ENCODE measurements at places on chromosomes 1 and 21.

GRCh38 chr1:38858833-38859560 lies 575 bp downstream of the RRAGC start:
- DNase-seq = peak; percentile 4

DNA sequence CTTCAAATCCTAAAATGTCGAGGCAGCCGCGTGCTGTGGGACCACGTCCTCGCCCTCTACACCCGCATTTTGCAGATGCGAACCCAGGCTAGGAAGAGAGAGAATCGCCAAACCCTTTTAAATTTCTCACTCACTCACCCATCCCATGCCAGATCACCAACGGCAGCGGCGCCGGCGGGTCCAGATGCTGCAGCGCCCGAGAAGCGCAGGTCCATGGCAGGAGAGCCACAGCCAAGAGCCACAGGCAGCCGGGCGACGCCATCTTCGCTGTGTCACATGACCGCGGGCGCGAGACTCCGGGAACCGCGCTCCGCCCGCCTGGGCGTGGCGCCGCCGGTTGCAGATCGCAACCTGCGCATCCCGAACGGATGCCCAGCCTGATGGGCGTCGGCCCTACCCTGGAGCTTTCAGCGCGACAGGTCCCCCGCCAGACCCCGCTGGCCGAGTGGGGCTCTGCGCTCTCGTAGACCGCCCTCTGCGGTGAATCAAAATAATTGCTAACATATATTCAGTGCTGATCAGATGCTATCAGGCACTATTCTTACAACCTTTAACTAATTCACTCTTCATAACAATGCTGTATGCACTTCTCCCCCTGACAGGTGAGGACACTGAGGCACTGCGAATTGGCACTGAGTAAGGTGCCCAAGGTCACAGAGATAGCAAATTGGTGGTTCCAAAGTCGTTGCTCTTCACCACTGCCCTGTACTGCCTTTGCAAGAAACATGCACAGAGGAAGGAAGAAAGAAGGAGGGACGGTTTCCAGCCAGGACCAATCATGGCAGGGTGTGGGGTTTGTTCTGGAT lies at the start of gene PPT1:
Gene PPT1, minus strand, starts transcription at position 276 of the 806 bp plus-strand sequence. Its CDS starts 14 bp downstream, at position 262.
- peak; percentile 64 for DNase-seq

DNA sequence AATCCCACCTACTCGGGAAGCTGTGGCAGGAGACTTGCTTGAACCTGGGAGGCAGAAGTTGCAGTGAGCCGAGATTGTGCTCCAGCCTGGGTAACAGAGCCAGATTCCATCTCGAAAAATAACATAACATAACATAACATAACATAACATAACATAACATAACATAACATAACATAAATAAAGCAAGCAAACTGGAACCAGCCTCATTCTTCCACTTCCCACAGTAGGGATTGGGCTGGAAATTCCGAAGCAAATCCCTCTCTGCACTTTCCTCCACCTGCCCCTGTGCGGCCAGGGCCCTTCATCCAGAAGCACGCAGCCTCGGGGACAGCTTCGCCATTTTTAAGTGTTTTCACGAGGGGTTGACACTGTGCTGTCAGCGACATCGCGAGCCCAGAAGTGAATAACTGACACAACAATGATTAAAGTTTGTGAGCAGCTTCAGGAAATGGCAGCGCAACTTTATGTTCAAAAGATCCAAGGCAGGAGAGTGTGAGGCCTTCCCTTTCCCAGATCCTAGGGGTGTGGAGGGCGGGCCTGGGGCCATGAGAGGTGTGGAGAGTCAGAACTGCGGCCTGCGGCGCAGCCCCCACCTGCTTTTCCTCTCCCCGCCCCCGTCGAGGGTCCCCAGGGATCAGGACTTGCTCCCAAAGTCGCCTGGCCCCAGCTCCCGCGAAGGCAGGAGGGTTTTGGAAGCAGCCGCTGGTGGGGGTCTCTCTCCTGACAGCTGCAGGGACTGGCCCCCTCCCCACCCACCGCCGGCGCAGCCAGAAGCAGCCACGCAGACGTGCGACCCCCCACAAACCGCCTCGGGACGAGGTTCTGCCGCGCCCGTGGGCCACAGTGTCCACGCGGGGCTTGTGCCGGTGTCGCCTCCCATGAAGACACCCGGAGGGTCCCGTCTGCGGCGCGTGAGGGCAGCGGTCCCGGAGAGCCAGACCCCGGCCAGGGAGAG lies 651 bp upstream of the GABRD start:
- DNase-seq = no peak

DNA sequence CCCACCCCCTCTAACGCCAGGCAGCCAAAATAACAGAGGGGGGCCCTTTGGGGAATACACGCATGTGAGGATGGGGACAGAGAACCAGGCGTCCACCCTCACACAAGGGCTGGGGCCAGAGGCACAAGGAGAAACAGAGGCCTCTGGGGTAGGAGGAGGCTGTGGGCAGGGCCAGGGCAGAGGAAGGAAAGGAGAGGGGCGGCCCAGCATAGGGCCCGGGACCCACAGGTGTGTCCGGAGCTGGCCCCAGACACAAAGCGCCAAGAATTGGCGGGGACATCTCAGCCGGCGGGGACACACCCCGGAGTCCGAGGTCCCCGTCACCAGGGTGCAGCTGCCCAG lies 6.7 kb downstream of the PLEKHG5 start:
- no peak for DNase-seq

DNA sequence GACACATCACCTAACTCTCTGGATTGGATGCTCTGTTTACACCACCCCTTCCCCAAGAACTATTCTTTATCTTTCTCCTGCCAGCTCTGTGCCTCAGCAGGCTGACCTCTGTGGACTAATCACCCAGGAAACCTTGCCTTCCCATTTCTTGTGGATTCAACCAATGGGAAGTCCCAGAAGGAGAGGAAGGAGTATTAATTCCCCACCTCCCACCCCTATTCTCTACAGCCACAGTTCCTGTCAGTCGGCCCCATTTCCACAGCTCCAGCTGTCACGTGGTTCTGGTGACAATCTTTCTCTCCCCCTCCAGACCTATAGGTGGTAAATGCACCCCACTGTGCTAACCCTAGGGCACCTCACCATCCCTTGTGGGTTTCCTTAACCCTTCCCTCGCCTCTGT lies 46.8 kb upstream of the SSBP3 start:
- no peak for DNase-seq

- DNase-seq = no peak
Observed at GRCh38 chr1:70429219-70429618, 18.2 kb downstream of the CTH start.

DNA sequence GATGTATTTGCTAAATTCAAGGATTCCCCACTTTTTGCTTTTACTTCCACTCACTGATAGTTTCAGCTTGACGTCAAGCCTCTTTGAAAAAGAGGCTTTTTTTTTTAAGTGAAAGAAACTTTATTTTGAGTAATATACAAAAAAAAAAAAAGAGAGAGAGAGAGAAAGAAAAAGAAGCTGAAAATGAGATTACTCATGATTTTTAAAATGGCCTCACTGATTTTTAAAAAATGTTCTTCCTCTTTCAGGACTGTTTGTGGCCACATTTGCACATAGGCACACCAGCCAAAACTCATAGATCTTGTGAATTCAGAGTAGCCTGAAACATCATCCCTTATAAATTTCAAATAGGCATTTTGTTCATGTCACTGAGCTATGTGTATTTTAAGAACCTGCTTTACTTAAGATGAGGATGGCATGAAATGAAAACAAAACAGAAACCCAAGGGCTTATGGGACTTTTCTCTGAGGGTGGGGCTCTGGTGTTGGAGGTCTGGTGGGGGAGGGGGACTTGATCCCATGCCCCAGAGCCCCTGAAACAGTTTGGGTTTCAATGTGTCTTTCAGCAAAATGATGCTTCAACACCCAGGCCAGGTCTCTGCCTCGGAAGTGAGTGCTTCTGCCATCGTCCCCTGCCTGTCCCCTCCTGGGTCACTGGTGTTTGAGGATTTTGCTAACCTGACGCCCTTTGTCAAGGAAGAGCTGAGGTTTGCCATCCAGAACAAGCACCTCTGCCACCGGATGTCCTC lies 6.1 kb downstream of the ATF3 start:
- DNase-seq = no peak

DNA sequence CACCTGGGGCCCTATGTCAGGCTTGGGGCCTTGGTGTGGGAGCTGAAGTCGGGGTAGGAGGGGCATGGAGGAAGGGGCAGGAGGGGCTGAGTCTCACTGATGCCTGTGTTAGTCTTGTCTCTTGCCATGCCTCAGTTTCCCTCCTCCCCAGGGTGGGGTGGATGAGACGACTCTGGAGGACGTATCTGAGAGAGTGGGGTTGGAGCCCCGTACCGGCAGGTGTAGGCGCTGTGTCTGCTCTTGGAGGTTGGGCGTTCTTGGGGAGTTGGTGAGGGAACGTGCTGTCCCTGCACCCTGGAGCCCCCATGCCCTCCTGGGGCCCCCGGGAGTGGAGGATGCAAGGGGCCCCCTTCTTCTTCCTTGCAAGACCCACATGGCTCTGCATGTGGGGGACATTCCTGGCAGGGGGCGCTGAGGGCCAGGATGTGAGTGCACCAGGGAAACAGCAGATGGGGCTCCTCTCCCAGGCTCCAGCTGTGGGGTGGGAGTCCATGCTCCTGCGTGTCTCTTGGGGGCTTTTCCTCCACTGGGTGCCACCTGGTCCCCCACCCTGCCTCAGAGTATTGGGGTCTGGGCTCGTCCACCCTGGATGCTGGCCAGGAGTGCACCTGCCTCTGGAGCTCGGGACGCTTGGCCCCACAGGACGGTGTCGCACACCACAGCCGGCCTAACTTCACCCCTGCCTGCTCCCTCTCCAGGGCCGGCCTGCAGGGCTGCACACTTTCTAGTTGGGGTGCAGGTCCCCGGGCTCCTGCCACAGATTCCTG lies 1.4 kb upstream of the TNFRSF14 start:
- peak; percentile 61 for DNase-seq

DNA sequence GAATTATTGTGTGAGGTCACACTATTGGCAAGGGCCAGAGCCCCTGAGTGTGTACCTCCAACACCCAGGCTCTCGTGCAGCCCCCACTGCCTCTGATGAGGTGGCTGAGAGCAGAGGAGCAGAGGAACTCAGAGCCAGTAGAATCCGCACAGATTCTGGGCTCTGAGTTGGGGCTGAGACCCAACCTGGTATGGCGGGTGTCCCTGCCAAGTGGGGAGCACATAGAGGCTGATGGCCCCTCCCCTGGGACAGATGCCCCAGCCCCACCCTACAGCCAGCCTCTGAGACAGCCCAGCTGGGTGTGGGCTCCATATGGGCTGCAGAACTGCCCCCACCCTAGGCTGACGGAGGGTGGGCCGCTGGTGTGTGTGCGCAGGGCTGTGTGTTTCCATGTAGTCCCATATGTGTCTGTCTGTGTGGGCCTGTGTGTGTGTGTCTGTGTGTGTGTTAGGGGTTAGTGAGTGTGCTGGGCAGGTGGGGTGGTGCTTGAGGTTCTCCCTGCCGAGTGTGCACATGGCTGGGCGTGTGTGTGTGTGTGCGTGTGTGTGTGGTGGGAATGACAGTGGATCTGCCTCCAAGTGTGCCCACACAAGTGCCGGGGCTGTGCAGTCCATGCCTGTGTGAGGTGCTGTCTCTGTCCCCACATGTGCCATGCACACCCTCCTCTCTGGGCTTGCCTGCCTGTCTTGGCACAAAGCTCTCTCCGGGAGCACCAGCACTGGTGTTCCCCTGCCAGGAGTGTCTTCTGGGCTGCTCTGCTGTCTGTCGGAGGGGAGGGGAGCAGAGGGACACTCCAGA lies 24.4 kb downstream of the FOXO6 start:
- no peak for DNase-seq

GRCh38 chr1:172003766-172004530 lies 162.7 kb downstream of the DNM3 start:
- no peak for DNase-seq

- no peak for DNase-seq
Observed at GRCh38 chr1:208079161-208079560, 165.0 kb downstream of the PLXNA2 start.

GRCh38 chr1:85121744-85122143 lies 73.4 kb upstream of the MCOLN3 start:
- no peak for DNase-seq

DNA sequence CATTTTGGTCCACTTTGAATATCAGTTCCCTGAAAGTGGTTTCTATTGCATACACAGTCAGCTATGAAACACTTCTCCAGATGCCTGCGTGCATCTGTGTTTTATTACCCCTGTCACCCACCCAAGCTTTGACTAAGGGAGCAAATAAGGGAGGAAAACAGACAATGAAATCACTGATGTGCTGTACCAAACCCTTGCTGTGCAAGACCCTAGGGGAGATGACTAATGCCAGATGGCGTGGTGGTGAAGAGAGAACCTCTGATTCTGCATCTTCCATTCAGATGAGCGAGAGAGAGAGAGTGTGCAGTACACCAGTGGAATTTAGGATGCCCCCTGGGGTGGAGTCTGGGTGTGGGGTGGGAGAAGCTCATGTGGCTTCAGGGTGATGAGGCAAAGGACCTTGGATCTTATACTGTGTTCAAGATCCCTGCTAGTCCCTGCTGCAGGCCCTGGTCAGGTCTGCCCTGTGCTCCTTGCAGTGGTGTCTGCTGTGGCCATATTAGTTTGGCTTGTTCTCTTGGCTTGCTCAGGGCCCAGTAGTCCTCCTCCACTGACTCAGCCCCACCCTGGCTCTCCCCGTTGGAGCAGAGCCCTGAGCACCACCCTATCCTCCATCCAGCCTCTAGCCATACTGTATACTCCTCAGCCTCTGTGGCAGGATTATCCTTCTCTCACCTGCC lies 18.5 kb downstream of the CLCA1 start:
- DNase-seq = no peak

DNA sequence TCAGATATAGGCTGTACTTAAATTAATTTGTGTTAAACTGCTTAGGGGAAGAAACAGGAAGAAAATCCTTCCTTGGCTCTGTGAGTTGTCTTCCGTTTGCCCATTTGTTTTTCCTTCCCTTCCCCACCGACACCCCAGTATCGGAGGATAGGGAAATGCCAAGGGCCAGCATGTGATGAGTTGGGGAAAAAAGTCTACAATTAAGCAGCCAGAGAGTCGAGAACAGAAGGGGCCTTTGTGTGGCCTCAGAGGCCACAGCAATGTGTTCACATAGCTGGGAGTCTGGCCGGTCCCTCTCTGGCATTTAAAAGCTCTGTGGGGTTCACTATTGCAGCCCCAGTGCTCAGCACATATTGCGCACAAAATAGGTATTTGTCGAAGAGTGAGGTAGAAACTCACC lies 489.3 kb downstream of the MATN1 start:
- DNase-seq = no peak

DNA sequence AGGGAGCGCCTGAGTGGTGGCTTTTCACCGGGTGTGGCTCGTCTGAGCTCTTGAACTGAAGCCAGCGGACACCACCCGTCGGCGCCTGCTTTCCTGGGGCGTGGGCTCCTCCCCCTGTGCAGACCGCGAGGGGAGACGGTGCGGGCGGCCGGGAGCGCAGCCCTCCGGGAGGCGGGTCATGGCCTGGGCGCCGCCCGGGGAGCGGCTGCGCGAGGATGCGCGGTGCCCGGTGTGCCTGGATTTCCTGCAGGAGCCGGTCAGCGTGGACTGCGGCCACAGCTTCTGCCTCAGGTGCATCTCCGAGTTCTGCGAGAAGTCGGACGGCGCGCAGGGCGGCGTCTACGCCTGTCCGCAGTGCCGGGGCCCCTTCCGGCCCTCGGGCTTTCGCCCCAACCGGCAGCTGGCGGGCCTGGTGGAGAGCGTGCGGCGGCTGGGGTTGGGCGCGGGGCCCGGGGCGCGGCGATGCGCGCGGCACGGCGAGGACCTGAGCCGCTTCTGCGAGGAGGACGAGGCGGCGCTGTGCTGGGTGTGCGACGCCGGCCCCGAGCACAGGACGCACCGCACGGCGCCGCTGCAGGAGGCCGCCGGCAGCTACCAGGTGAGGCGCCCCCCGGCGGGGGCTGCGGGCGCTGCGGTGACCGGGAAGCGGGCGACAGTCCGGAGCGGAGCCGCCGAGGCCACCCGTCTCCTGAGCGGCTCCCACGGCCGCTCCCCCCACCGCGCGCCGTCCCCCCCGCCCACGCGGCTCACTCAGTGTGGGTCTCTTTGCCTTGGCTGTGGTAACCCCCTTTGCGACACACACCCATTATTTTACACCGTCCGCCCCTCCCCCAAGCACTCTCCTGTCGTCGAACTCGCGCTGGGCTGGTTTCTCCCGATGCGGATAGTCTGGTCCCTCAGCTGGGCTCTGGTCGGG lies at the start of gene TRIM58:
Gene TRIM58, plus strand, starts transcription at position 119 of the 916 bp plus-strand sequence. Its CDS starts 60 bp downstream, at position 179.
- peak; percentile 3 for DNase-seq

Data from T-cell (primary cell).